ENCODE measurements at places on chromosomes 13 and 19.

- no peak for DNase-seq
Observed at GRCh38 chr19:1396768-1397679, 4.3 kb downstream of the GAMT start.

DNA sequence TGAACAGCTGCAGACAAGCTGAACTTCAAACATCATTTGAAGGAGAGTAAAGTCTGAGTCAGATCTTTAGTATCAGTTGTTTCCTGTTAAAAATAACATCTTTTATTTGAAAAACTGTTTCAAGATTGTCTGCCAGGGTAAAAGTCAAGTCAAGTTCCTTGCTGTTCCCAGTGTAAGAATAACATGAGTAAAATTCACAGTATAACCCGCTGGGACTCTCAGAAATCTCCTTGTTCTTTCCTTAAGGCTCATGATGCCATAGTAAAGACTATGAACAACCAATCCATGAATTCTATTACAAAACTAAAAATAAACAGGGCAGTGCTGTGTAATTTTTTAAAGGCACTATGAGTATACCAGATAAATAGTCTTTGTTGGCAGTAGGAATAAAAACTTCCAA is 112.9 kb downstream of the IRS2 start:
- no peak for DNase-seq

GRCh38 chr19:7818806-7819205 is 11.2 kb upstream of the EVI5L start:
- DNase-seq, result no peak

DNA sequence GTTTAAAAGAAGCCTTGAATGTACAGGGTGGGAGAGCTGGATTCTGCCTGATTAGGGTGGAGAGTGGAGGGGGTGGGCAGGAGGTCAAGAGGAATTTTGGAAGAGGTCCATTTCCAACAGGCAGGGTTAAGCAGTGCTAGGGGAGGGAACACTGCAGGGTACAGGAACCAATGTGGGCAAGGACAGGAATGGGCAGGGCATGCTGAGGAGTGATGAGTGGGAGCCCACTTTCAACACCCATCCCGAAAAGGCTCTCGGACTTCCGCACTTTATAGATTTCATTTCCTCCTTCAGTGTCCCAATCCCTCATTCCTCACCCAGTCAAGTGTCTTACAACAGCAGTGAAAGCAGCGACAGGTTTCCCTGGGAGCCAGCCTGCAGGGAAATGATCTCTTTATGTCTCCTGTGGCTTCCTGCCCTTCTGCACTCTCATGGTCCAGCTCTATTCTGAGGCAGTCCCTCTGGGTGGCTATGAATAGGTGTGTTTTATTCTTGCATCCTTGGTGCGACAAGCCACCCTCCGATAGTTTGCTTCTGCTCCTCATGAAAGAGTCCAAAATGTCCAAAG is 50.5 kb upstream of the ZNF507 start:
- no peak for DNase-seq

GRCh38 chr19:1945899-1946298 is 4.9 kb downstream of the CSNK1G2 start:
- DNase-seq, result no peak

Measured in stimulated activated CD8-positive, alpha-beta memory T cell treated with anti-CD3 and anti-CD28 coated beads, Interleukin-7, amount 100 ng/mL, for 1 hour (primary cell).